ENCODE measurements at places on chromosomes 7 and 10.

GRCh38 chr7:110186334-110186733 lies 904.6 kb upstream of the LRRN3 start:
- no peak for DNase-seq

GRCh38 chr7:112416127-112416526 lies 34.1 kb upstream of the IFRD1 start:
- no peak for DNase-seq

DNA sequence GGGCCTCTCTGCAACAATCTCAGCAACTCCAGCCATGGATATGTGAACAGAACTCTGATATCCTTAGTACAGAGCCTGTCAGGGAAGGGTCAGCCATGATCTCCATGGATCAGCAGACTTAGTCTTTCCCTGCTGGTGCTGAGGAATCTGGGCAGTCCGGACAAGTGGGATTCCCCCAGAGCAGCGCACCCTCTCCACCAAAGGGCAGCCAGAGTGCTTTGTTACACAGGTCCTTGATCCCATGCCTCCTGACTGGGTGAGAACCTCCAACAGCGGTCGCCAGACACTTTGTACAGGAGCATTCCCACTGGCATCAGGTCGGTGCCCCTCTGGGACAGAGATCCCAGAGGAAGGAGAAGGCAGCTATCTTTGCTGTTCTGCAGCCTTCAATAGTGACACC lies 38.9 kb downstream of the TPK1 start:
- no peak for DNase-seq

DNA sequence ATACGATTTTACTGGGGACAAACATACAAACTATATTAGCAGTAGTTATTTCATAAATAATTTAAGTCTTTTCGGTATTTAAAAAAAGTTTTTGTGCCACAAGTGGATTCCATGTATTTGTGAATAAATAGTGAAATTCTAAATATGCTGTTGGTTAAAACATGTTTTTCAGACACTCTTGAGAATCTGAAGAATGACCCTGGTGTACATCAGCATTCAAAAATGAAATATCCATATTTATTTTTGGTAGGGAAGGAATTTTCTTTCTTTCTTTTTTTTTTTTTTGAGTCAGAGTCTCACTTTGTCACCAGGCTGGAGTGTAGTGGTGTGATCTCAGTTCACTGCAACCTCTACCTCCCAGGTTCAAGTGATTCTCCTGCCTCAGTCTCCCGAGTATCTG lies 136.1 kb upstream of the CDK6 start:
- no peak for DNase-seq

GRCh38 chr7:114903131-114903530 lies 18.8 kb upstream of the MDFIC start:
- DNase-seq = no peak

- DNase-seq = no peak
Measured at GRCh38 chr10:27744802-27745731, 552 bp downstream of the MKX start.

DNA sequence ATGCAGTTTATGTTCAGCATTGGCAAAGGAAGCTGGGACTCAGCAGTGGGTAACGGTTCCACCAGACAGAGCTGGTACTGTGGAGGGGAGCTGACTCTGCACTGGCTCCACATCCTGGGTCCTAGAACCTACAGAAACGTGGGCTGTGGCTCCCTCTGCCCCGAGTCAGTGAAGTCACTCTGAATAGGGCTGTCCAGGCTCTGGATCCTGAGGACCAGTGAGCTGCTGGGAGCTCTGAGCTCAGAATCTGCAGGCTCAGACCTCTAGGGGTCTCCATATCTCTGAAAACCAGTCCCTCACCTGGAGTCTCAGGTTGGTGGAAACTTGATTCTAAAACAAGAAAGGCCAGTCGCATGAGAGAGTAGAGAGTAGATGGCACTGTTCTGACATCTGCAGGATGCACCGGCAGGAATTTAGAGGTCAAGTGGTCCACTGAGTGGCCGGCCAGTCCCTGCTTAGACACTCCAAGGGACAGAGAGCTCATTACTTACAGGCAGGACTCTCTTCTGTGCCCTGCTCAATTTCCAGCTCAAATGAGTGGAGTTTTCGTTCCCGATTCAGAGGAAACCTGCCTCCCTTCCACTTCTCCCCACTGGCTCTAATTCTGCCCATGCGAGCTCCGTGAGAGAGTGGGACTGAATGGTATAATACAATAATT lies 18.6 kb downstream of the NPFFR1 start:
- no peak for DNase-seq

DNA sequence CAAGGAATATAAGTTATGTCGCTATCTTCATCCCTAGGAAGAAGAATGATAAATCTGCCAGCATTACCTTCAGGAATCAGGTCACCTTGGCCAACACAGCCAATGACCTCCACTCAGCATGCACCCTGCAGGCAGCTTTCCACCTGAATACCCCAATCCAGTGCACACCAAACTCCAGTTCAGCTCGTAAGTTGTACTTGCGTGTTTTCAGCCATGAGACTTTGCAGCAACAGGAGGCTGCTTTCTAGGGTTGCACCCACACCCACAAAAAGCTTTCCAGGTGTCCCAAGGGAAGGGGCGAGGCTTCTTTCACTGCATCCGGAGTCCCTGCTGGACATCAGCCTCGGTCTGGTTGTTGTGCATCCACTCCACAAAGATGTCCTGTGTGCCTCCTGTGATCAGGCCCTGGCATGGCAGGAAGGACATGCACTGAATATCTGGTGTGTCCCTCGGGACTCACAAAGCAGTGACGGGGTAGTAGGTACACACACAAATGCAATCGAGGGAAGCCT lies 282.9 kb downstream of the GRID1 start:
- no peak for DNase-seq

GRCh38 chr10:103870516-103870915 lies 15.1 kb upstream of the SH3PXD2A start:
- no peak for DNase-seq

DNA sequence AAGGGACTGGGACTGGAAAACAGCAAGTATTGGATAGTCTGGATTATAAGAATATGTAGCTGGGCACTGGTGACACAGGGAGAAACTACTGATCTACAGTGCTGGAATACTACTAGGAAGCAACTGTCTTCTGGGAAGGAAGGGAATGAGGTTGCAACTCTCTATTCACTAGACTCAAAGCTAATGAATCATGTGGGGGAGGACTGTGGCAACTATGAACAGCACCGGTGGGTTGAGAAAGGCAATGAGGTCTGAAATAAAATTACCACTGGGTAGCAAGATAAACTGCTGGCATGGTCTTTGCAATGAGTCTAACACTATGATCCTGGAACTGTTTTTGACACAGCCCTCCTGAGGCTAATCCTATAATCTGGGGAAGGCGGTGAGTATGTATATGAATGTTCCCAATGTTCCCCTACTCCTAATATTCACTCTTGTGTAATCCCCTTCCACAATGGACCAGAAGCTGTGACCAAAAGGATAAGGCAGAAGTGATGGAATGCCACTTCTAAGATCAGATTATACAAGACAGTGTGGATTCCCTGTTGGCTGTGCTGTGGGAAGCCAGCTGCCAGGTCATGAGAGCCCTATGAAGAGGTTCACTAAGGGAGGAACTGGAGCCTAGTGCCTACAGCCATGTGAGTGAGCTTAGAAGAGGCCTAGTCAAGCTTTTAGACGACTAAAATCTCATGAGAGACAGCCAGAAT lies 101.3 kb upstream of the DNAJB12 start:
- no peak for DNase-seq

GRCh38 chr7:131231381-131232220 lies 96.1 kb upstream of the MKLN1 start:
- DNase-seq = no peak

DNA sequence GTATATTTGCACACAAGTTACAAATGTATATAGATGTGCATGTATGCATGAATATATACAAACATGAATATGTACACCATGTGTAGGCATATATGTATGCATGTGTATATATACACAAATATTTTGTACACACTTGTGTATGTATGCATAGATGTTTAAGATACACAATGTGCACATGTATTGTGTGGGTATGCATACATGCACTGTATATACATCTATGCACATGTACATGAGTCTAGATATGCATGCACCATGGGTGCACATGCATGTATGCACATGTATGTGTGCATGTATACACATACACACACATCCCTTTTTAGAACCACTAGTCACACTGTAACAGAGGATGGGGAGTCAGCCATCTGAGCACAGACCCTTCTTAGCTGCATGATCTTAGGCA lies 249.4 kb downstream of the COBL start:
- DNase-seq = no peak

DNA sequence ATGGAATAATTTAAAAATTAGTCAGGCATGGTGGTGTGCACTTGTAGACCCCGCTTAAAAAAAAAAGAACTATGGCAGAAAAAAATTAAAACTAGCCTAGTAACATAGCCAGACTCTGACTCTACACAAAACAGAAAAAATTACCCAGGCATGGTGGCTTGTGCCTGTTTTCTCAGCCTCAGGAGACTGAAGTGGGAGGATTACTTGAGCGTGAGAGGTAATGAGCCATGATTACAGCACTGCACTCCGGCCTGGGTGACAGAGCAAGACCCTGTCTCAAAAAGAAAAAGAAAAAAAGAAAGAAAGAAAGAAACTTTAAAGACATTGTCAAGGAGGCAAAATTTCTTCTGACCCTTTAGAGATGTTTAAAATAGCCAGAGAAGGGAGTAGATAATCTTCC lies 109.0 kb upstream of the TMEM106B start:
- no peak for DNase-seq

DNA sequence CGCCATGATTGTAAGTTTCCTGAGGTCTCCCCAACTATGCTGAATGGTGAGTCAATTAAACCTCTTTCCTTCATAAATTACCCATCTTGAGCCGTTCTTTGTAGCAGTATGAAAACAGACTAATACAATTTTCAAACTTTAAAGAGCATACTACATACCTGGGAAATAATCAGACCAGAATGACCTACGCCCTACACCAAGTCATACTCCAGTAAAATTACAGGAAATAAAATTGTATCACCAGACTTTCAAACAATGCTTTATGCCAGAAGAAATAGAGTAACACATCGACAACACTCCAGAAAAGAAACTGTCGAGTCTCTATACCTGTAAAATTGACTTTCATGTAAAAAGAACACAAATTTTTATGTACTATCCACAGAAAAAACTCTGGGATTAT lies 18.7 kb downstream of the RSU1 start:
- no peak for DNase-seq

DNA sequence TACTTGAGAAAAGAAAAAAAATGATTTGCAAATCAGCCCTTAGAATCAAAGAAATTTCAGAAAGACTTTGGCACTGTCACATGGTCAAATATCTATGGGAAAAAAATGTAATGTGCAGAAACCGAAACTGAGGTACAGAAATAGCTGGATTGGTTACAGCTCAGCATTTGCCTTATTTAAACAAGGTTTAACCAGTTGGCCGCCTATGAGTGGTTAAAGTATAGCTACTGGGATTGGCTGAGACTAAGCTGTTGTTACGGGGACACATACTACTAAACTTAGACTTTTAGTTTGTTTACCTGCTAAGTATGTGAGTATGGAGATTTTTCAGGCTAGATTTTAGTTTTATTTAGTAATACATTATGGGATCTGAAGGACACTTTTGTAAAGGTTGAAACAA lies 38.6 kb downstream of the SFTPD start:
- no peak for DNase-seq

DNA sequence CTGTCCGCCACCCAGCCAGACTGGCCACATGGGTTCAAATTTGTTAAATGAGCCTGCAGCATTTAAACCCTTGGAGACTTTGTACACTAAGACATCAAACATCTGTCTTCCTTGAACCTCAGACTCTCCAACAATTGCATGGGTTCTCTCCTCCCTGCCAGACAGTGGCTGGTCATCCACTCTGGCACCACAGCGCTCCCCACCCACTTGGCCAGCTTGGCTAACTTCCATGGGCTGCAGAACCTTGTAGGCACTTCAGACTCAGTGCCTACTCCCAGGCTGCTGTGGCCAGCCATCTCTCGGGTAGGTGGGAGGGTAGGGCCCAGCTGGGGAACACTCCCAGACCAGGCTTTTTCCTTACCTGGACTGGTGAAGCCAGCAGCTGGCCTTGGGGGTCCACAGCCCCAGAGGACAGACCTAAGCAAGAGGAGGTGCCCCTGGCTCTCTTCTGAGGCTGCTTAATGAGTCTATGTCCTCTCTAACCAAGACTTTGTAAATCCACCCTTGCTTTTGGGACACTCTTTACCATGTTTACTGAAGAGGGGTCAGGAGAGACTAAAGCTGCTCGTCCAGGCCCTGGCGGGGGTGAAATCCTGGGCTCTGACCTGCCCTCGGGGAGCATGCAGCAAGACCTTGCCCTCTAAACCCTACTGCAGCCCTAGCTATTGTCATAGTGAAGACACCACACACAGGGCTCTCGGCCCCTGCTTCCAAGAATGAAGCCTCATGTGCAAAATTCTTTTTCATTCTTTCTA lies 82.7 kb downstream of the ARHGAP22 start:
- DNase-seq = no peak

DNA sequence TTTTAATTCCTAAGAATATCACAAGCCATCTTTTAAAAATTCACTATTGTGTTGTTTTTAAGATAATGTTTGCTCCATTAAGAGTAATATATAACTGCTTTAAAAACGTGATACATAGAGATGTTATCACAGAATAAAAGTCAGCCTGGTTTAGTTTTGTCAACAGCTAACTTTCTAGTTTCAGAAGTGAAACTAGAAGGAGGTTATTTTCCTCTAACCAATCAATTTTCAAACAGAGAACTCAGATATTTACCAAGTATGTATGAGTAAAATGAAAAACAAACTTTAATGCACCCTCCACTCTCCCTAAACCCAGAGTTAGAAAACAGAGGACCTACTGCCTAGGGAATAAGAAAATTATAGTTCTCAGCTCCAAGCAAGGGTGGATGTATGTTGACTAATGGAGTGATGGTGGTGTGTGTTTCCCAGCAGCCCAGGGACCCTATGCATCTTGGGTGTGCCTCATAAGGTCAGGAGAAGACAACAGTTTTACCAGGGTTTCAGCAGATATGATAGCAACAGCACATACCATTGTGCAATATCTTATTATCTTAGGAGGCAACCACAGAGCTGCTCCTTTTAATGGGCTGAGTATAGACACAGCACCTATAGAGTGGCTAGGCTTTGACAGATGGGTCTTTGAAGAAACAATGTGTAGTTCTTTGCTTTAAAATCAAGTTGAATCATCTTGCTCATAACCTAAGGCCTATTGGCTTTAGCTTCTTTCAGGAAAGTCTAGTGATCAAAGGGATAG lies 58.4 kb downstream of the PTPRZ1 start:
- no peak for DNase-seq

- DNase-seq = no peak
Measured at GRCh38 chr10:111204838-111205237, 128.0 kb downstream of the ADRA2A start.
